ENCODE measurements at places on chromosomes 3 and 15.

DNA sequence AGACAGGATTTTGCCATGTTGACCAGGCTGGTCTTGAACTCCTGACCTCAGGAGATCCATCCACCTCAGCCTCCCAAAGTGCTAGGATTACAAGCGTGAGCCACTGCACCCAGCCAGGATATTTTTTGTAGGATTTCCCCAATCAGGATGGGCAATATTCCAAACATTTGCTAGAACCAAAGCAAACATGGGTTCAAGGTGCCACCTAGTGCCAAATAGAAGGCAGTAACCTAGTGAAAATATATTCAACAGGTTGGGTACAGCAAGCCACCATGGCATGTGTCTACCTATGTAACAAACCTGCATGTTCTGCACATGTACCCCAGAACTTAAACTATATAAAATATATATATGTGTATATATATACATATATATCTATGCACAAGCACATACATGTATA is 185.9 kb upstream of the CADM2 start:
- DNase-seq: no peak

- no peak for DNase-seq
Observed at GRCh38 chr3:82085851-82086475, 324.5 kb upstream of the GBE1 start.

- DNase-seq: no peak
Observed at GRCh38 chr15:45147606-45148005, 17.8 kb downstream of the DUOX1 start.

DNA sequence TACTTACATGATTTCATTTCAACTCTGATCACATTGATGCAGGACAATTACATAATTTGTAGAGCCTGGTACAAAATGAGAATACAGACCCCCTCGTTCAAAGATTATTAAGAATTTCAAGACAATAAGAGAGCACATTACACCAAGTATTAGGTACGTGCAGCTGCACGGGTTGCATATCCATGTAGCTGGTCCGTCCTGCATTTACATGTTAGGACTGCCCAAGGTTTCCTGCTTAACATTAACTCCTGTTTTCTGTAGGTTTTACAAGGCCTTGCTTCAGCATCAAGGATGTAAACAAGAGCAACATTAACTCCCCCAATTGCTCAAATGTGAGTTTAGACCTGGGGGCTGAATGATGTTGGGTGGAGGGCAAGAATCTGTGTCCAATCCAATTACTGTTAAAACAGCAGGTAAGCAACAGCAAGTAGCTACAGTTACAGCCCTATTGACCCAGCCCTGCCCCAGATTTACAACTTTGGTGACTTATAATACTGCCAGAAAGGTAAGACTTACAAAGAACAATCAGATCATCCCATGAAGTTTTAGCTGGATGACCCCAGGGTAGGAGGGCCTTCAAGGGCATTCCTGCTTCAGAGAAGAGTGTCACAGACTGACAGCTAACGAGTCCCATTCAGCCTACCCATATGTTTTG is 127.4 kb upstream of the PPP2R3A start:
- no peak for DNase-seq

DNA sequence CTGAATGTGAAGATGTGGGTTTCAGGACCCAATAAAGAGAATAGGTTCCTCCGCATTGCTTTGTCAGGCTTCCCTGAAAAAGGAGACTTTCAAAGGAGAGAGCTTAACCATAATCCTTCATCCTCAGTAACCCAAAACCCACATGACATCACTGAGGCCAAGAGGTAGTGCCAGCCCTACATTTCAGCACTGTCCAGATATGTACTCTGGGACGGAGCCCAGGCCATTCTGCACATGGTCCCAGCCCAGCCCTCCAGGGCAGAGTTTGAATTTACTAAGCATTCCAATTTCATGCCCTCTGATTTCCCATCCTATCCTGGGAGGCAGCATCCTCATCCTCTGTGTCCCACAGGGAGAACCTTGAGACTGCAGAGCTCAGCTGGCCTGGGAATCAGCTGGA is 210.5 kb downstream of the GABRB3 start:
- no peak for DNase-seq

DNA sequence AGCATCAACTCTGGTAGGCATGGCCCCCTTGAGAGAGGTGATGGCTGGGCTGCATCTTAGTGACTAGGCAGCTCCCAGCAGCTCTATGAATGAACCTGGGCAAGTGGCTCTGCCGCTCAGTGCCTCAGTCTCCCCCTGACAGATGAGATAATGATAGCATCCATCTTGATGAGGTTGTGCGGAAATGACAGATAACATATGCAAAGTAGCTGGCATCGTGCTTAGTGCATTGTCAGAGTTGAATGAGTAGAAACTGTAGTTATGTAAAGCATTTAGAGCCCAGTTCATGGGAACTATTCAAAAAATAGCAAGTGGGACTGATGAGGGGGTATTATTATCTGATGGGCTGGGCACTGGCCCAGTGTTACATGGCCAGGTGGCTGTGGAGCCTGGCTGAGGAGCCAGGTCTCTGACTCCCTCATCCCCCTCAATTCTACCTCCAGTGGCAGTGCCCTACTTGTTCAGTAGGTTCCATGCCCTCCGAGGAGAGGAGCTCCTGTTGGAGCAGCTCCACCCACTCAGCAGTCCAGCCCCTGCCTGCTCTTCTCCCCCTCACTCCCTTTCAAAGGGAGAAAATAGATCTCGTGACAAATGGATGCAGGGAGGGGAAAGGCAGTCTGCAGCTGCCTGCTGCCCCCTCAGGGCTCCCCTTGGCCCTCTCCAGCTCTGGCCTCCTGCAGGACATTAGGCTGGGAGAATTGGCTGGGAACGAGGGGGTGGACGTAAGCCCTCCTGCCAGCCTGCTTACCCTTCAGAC is 6.6 kb downstream of the PRKCD start:
- no peak for DNase-seq

GRCh38 chr15:22933641-22934061 is 46.5 kb downstream of the CYFIP1 start:
- DNase-seq: no peak

DNA sequence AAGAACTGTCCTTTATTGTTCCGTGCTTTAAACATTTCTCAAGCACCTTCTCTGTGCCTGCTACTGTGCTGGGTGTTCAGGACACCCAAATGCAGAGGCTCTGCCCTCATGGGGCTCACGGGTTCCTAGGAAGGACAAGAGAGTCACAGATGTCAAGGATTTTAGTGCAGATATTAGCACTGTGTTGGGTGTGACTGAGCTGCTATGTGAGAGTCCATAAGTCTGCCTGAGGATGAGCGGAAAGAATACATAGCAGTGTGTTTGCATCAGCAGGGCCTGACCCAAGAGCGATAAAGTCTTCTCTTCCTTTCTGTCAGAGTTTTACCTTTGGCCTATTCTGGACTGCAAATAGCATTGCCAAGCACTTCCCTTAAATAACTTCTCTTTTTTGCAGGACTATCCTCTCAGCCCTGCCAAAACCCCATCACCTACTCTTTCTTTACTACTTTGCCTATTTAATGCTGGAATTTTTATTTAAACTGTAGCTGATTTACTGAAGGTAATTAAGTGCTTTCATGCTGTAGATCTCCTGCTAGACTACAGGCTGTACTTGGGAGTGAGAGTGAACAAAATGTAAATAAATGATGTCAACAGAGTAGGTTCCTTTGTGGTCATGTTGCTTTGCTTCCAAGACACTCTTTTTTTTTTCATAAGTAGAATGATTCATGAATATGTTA is 459.4 kb upstream of the TPRG1 start:
- peak; percentile 57 for DNase-seq

- DNase-seq: no peak
Observed at GRCh38 chr15:58793862-58794261, 22.8 kb downstream of the MINDY2 start.

- DNase-seq: peak; percentile 91
Observed at GRCh38 chr3:50365080-50365841, 5.9 kb upstream of the TMEM115 start.

DNA sequence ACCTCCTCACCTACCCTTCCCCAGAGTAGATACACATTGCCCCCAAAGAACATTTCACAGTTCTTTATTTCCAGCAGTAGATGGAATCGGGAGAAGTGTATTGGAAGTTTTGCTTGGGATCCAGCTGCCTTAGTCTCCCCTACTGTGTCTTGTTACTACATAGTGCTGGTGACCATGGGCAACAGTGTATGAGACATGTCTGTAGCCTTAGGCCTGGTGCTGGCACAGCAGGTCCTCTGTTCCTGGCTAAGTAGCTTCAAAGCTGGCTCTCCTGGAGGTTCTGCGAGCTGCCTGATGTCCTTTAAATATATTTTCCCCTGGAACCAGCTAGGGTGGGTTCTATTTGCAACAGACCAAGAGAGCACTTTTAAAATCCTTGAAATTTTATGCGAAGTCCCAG is 174.7 kb downstream of the THSD4 start:
- DNase-seq: no peak

Measured in common myeloid progenitor, CD34-positive (primary cell).